ENCODE measurements at places on chromosomes 16 and 17.

- peak; percentile 28 for DNase-seq
- no peaks in the 10 kb centered on the region for H3K4me1 ChIP-seq
- no peaks in the 10 kb centered on the region for H3K36me3 ChIP-seq
- peak overlapping the region; percentile 52 for H3K27ac ChIP-seq
- no peaks in the 10 kb centered on the region for H3K27me3 ChIP-seq
These were observed 55.2 kb upstream of the MRTFB start for GRCh38 chr16:14015948-14016347.

DNA sequence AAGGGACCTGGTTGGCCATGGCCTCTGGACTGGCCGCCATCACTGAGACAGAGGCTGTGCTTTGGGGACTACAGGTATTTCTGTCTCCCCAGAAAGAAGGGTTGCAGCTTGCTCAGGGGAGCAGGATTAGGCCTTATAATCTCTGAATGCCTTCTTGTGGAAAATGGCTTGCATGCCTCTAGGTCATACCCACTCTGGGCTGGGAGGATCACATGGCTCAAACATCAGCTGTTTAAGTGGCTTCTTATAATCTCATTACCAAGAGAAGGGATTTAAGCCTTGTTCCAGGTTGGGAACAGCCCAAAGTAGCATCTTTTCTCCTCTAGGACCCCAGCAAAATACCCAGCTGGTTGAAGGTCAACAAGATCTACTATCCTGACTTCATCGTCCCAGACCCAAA lies 19.1 kb downstream of the LIG3 start:
- no peak for DNase-seq
- peaks cover 60% of the 10 kb centered on the region for H3K36me3 ChIP-seq
- H3K27me3 ChIP-seq = no peaks in the 10 kb centered on the region
- peaks cover 7% of the 10 kb centered on the region for H3K4me1 ChIP-seq

GRCh38 chr17:29390851-29391631 lies 878 bp downstream of the TAOK1 start:
- H3K4me1 ChIP-seq = peaks cover 17% of the 10 kb centered on the region
- peak; percentile 79 for DNase-seq
- no peaks in the 10 kb centered on the region for H3K27me3 ChIP-seq
- H3K4me3 ChIP-seq = peak overlapping the region; percentile 87

GRCh38 chr17:79923974-79924638 lies 84.9 kb upstream of the CBX4 start:
- no peak overlapping the region for H3K27ac ChIP-seq
- no peak overlapping the region for H3K4me3 ChIP-seq
- peaks cover 71% of the 10 kb centered on the region for H3K4me1 ChIP-seq
- DNase-seq = no peak
- peaks cover 4% of the 10 kb centered on the region for H3K27me3 ChIP-seq

GRCh38 chr16:1435921-1436697 lies 5.2 kb downstream of the PERCC1 start:
- peaks cover 76% of the 10 kb centered on the region for H3K36me3 ChIP-seq
- no peak for DNase-seq
- no peak overlapping the region for H3K4me3 ChIP-seq
- no peak overlapping the region for H3K27ac ChIP-seq
- peaks cover 5% of the 10 kb centered on the region for H3K4me1 ChIP-seq

GRCh38 chr17:36197387-36197703 lies 787 bp upstream of the CCL3L1 start:
- peaks cover 5% of the 10 kb centered on the region for H3K27me3 ChIP-seq
- H3K36me3 ChIP-seq = no peaks in the 10 kb centered on the region
- DNase-seq = no peak
- H3K4me3 ChIP-seq = no peak overlapping the region
- no peaks in the 10 kb centered on the region for H3K4me1 ChIP-seq

- no peaks in the 10 kb centered on the region for H3K27me3 ChIP-seq
- peaks cover 80% of the 10 kb centered on the region for H3K4me1 ChIP-seq
- no peak overlapping the region for H3K4me3 ChIP-seq
- H3K36me3 ChIP-seq = peaks cover 4% of the 10 kb centered on the region
- H3K27ac ChIP-seq = peak overlapping the region; percentile 86
These were observed 28.5 kb downstream of the CUEDC1 start for GRCh38 chr17:57926723-57927047.

- H3K36me3 ChIP-seq = peaks cover 9% of the 10 kb centered on the region
- no peak for DNase-seq
- no peak overlapping the region for H3K27ac ChIP-seq
- H3K27me3 ChIP-seq = no peaks in the 10 kb centered on the region
- no peaks in the 10 kb centered on the region for H3K4me1 ChIP-seq
- no peak overlapping the region for H3K4me3 ChIP-seq
These were observed 73.4 kb downstream of the HELZ start for GRCh38 chr17:67171560-67171959.

- H3K4me1 ChIP-seq = peaks cover 6% of the 10 kb centered on the region
- no peaks in the 10 kb centered on the region for H3K36me3 ChIP-seq
These were observed 31.7 kb downstream of the SOCS1 start for GRCh38 chr16:11224096-11224893.

GRCh38 chr17:82678265-82678891 lies 20.1 kb downstream of the RAB40B start:
- H3K27ac ChIP-seq = no peak overlapping the region
- H3K27me3 ChIP-seq = no peaks in the 10 kb centered on the region
- H3K36me3 ChIP-seq = peaks cover 21% of the 10 kb centered on the region
